CD4-positive, alpha-beta T cell treated with Interleukin-6 at 100 ng/mL for 8 hours (primary cell): ENCODE measurements at places on chromosomes 2 and 18.

DNA sequence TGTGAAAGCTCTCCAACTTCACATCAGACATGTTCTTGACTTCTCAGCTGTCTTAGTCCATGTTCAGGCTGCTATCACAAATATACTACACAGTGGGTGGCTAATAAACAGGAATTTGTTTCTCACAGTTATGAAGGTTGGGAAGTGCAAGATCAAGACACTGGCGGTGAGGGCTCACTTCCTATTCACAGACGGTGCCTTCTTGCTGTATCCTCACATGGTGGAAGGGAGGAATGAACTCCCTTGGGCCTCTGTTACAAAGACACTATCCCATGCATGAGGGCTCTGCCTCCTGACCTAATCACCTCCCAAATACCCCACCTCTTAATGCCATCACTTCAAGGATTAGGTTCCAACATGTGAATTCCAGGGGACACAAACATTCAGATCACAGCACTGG lies 9.7 kb downstream of the UXS1 start:
- no peak for DNase-seq

GRCh38 chr2:105081006-105081601 lies 43.2 kb downstream of the MRPS9 start:
- no peak for DNase-seq

DNA sequence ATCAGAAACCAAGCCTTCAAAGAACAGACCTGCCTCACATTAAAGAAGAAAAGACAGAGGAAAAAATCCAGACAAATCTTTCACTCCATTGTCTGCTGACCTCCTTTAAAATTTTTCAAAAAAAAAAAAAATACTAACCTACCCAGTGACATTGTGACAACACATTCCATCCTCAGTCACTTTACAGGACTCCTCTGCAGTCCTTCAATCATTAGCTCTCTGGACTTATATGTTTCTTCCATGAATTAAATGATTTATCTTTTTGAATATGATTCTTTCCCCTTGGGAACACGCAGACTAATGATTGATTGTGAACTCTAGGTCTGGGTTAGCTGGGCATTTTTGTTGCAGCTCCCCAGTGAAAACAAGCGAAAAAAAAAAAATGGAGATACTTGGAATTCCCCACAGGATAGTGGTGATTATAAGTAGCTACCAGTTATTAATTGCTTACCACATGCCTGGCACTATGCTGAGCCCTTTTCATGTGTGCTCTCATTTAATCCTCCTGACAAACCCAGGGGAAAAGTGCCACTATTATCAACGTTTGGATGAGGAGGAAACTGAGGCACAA lies 261.3 kb upstream of the NCKAP5 start:
- no peak for DNase-seq

DNA sequence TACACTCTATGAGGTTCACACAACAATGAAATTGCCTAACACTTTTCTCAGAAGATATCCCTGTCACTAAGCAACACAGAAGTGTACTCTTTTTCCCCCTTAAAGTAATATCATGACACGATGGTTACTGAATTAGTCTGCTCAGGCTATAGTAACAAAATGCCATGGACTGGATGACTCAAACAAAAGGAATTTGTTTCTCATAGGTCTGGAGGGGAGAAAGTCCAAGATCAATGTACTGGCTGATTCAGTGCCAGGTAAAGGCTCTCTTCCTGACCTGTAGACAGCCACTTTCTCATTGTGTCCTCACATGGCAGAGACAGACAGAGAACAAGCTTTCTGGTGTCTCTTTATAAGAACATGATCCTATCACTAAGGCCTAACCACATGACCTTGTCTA lies 211.9 kb downstream of the RBM43 start:
- no peak for DNase-seq

DNA sequence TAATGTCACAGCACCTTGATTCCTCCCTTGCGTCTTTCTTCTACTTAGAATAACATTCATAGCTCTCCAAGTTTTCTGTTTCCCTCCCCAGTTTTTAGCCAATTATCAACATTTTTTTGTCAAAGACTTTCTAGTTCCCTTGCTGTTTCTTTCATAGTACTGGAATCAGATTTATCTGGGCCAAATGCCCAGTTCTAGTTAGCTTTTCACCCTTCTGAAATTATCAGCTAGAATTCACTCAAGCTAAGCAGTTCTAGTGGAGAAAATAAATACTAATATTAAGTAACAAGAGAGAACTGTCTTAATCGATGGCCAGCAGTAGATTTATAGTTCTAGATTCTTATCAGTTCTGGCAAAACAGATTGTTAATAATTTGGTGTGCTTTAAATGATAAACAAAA lies 36.2 kb downstream of the EFEMP1 start:
- no peak for DNase-seq

GRCh38 chr2:128491692-128492244 lies 173.1 kb upstream of the HS6ST1 start:
- DNase-seq = no peak

GRCh38 chr18:3062798-3063680 lies 50.1 kb upstream of the LPIN2 start:
- peak; percentile 79 for DNase-seq

- DNase-seq = no peak
These were observed 10.3 kb upstream of the CIB4 start for GRCh38 chr2:26651470-26651771.

GRCh38 chr2:146027156-146027555 lies 1507.2 kb upstream of the ZEB2 start:
- no peak for DNase-seq

DNA sequence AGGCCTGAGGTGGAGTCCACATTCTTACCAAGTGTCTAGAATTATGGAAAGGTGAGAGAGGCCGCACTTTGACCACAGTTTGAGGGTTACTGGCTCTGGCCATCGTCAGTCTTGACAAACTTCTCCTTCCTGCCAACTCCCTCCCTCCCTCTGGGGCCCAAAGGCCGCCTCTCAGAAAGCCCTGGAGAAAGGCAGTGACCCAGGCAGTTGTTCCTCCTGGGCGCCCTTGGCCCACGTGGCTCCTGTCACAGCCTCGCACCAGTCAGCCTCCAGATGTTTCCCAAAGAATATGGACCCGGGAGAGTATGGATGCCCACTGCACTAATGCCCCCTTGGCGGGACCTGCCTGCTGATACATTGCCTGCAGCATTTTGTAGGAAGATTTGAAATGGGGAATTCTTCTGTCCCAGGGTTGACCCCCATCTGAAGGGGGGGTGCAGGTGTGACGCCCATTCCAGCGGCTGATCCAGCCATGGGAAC lies 61.7 kb downstream of the ASB1 start:
- no peak for DNase-seq

- DNase-seq = no peak
These were observed 71.9 kb upstream of the KLHL29 start for GRCh38 chr2:23312996-23313606.

DNA sequence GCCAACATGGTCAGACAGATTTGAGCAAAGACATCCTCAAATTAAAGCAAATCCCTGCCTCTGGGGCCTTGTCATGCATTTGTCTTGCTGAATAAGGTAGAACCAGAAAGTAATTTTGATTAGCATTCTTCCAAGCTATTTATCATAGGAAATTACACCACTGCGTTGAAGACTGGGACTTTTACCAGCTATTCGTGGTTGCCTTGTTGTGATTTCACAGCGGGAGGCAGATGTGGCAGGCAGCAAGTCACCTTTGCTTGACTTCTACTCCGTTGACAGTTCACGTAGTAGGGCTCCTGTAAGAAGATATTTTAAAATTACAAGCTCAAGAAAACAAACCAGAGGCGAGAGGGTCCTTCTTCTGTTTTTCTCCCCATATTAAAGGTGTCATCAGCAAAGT lies 80.6 kb downstream of the EN1 start:
- no peak for DNase-seq

GRCh38 chr2:68103030-68103708 lies 40.4 kb upstream of the C1D start:
- DNase-seq = no peak

DNA sequence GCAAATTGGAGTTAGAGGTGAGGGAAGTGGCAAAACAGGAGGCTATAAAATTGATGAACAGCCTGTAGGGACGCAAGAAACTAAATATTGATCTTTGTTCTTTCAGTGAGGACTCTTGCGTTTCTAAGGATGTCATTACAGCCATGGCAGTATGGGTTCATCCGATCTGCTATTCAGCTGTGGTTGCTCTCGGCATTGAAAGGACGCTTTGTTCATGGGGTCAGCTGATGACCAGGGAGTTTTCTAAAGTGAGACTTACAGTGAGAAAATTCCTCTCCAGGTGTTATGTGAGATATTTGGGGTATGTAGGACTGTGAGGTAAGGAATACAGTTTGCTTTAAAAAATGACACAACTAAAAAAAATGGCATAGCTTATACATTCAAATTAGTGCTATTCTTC lies 52.7 kb upstream of the PELI1 start:
- no peak for DNase-seq

DNA sequence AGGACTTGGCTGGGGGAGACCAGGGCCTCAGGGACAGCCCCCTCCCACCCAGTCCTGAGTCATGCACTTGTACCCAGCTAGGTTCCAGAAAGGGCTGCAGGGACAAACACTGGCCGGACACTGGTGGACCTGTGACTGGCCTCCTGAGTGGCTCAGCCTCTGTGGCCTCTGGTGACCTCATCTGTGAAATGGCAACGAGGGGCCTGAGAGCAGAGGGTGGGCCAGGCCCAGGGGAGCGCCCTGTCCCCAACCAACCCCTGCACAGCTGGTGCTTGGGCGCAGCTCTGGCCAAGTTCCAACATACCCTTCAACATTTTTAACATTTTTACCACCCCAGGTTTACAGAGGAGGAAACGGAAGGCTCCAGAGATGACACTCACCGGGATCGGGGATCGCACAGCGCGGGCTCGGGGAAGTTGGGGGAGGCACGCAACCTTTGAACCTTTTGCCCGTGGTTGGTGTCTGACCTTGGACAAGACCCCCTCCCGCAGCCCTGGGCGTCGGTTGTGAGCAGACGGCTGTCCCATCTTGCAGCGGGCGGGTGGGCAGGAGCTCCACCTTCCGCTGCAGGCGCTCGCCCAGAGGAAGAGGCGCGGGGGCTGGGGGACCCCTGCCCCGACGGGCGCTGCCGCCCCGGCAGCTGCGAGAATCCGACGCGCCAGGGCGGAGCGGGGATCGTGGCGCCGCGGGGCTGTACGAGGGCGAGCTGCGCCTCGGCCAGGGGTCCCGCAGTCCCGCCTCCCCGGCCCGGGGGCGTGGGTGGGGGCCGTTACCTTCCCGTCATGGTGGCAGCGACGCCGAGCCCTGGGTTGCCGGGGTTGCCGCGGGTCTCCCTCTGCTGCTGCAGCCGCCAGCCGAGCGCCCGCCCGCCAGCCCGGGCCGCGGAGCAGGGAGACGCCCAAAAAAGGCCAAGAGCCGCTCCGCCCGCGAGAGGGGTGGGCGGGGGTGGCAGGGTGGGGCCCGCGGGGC lies 805 bp downstream of the LIMS2 start:
- DNase-seq = no peak

DNA sequence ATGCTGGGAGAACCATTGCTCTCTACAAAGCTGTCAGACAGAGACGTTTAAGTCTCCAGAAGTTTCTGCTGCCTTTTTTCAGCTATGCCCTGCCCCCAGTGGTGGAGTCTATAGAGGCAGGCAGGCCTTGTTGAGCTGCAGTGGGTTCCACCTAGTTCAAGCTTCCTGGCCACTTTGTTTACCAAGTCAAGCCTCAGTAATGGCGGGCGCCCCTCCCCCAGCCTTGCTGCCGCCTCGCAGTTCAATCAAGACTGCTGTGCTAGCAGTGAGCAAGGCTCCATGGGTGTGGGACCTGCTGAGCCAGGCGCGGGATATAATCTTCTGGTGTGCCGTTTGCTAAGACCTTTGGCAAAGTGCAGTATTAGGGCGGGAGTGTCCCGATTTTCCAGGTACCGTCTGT lies 52.7 kb upstream of the SCYGR2 start:
- no peak for DNase-seq

DNA sequence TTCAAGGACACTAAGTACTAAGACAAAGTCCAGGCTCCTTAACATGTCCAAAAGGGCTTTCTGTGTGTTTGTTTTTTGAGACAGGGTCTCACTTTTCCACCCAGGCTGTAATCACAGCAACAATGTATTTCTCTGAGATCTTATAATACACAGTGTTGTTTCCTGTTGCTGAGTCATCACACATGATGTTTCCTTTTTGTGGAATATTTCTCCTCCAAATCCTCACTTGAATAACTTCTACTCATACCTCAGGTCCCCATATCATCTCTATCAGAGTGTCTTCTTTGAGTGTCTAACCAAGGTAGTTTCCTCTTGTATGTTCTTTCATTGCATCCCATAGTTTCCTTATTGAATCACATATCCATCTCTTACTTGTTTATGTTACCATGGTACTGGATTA lies 632.0 kb upstream of the PIK3C3 start:
- no peak for DNase-seq

GRCh38 chr2:10285556-10286198 lies 17.0 kb upstream of the HPCAL1 start:
- no peak for DNase-seq
